Stimulated activated CD4-positive, alpha-beta T cell treated with anti-CD3 and anti-CD28 coated beads, Interleukin-1b, Interleukin-23, amount 100 ng/mL, for 1 hour (primary cell): ENCODE measurements at places on chromosomes 16 and 17.

GRCh38 chr17:81888105-81888987, 3.0 kb downstream of the ALYREF start:
- DNase-seq: no peak

GRCh38 chr16:47612711-47613110, 151.6 kb downstream of the PHKB start:
- no peak for DNase-seq

GRCh38 chr16:81939164-81940056, 71.9 kb downstream of the SDR42E1 start:
- no peak for DNase-seq

- no peak for DNase-seq
Observed at GRCh38 chr16:58855291-58855863, 121.3 kb upstream of the GOT2 start.

- DNase-seq: no peak
Observed at GRCh38 chr16:71526111-71526631, at the start of gene CHST4. TSS of gene CHST4 (plus strand) at chr16:71526426. CDS start at chr16:71536678, 10,252 bp downstream.

DNA sequence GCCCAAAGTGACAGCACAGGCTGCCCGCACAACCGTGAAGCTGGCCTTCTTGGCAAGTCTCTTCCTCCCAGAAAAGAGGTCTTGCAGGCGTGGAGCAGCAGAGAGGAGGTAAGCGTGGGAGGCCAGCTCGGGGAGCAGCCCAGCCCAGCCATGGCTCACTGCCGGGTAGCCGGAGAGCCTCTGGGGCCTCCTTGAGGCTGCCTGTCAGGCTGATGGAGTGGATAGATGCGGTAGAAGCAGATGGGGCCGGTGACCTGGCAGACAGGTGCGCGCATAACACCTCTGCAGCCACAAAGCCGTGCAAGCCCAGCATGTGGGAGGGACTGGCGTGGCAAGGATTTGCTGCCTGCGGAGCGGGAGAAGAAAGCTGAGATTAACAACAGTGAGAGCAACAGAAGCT, 17.1 kb upstream of the DOK4 start:
- DNase-seq: no peak

DNA sequence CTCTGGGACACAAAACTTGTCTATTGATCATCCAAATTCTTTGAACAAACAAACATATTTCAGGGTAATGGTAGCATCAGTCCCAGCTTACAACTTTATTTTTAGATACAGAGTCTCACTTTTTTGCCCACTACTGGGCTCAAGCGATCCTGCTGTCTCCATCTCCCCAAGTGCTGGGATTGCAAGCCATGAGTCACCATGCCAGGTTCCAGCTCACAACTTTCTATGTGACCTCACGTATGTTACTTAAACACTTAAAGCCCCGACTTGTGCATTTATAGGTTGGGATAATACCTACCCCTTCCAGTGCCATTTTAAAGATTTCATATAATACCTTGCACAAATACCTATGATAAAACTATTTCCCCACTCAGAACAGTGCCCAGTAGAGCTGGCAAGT, 42.0 kb upstream of the KSR1 start:
- DNase-seq: no peak

DNA sequence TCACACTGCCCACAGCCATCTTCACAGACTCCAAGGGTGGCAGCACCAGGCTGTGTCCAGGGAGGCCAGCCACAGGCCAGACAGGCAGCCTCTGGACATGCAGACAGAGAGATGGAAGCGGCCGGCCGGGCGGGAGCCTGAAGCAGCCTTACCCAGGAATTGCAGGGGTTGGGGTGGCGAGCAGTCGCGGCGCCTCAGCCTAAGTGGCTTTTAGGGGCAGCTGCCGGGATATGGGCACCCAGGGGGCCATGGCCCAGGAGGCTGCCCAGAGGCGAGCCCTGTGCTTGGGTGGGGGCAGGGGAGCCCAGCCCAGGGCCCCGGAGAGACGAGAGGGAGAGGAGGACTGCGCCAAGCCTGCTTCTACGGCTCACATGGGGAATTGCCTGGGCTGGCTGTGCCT, 1.5 kb upstream of the NHERF2 start:
- no peak for DNase-seq

DNA sequence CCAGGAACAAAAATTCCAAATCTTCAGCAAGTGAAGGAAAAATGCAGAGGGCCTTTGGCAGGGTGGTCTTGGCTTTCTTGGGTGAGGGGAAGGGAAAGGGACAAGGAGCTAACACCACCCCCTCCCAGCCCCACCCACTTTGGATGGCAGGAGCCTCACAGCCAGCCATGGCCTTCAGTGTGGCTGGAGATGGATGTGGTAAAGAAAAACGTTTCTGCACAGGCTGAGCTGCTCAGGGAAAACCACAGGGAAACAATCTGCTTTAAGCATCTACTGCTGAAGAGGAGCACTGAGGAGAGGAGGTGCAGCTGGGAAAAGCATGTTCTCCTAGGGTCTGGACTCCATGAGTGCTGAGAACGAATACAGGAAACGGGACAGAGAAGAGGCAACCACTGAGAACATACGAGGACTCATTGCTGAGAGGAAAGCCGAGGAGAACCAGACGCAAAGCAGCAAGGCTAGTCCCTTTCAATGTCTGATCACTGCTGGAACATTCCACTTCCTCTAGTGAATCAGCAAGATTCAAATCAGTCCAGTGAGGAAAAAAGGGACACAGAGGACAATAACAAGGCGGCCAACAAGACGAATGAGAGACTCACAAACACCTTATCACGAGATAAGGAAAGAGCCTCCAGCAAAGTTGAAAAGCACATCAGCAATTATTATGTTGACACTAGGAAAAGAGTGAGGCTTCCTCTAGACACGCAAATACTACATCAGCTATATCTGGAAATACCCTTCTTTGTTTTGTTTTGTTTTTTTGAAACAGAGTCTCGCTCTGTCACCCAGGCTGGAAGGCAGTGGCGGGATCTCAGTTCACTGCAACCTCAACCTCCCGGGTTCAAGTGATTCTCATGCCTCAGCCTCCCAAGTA, 41.7 kb downstream of the ZZEF1 start:
- no peak for DNase-seq

GRCh38 chr16:54847207-54847606, 83.5 kb upstream of the IRX5 start:
- DNase-seq: no peak

DNA sequence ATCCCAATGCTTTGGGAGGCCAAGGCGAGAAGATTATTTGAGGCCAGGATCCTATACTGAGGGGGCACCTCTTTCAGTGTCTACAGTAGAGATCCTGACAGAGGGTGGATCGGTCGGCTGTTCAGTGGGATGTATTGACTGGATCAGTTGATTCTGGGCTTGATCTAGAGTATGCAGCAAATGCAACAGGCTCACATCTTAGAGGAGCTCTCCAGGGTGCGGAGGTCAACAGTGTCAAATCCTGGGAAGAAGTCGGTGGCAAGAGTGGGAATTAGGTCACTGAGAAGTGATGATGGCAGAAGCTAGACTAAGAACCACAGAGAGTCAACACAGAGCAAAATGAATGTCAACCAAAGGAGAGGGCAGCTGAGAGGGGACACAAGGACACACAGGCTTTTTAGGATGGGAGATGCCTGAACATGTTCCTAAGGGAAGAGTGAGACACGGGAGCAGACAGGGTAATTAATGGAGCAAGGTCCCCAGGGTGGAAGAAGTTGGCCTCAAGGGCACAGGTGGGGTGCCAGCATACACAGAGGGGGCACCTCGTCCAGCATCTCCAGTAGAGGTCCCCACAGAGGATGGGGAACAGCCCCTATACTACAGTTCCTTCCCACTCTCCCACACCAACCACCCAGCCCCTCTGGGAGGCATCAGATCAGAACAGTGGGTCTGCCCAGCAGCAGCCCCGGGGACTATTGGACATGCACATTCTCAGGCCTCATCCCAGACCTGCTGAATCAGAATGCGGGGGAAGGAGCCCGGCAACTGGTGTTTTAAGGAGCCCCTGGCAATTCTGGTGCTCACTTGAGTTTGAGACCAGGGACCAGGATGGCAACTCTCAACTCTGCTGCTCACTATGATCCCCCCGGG, 10.0 kb upstream of the CYTH1 start:
- no peak for DNase-seq

- DNase-seq: peak; percentile 51
Observed at GRCh38 chr16:85393674-85394451, 219.3 kb upstream of the GSE1 start.

- no peak for DNase-seq
Observed at GRCh38 chr16:64409783-64410210, 712.1 kb downstream of the CDH11 start.

DNA sequence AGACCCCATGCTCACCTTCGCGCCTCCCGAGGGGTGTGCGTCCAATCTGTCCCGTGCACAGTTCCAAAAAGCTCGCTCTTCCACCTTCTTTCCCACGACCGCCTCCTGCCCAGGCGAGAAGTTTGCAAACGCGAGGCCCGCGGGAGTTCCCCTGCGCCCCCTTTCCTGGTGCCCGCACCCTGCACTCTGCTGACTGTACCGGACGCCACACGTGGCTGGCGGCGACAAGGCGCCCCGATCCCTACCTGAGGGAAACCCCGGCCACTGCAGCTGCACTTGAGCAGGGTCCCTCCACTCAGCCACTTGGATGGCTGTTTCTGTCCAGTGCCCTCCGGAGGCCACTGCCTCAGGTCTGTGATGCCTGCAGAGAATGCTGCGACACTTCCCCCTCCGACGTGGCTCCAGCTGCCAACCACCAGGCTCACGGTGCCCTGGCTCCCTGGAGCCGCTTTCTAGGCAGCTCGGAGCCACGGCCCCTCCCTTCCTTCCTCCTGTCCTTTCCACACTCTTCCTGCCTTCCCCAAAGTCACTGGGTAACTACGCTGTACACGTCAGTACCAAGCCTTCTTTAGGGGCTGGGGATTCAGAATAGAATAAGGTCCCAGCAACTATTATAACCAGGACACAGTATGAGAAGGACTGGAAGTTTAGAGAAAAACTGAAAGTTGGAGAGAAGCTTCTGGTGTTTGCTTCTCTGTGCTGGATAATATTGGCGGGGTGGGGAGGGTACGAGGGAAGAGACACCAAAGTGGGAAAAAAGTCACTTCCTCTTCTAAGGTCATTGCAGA, at the start of gene MLKL:
MLKL (minus strand) TSS at position 425 of the 788 bp plus-strand sequence. CDS start 5,105 bp downstream, outside the sequence.
- DNase-seq: peak; percentile 29

DNA sequence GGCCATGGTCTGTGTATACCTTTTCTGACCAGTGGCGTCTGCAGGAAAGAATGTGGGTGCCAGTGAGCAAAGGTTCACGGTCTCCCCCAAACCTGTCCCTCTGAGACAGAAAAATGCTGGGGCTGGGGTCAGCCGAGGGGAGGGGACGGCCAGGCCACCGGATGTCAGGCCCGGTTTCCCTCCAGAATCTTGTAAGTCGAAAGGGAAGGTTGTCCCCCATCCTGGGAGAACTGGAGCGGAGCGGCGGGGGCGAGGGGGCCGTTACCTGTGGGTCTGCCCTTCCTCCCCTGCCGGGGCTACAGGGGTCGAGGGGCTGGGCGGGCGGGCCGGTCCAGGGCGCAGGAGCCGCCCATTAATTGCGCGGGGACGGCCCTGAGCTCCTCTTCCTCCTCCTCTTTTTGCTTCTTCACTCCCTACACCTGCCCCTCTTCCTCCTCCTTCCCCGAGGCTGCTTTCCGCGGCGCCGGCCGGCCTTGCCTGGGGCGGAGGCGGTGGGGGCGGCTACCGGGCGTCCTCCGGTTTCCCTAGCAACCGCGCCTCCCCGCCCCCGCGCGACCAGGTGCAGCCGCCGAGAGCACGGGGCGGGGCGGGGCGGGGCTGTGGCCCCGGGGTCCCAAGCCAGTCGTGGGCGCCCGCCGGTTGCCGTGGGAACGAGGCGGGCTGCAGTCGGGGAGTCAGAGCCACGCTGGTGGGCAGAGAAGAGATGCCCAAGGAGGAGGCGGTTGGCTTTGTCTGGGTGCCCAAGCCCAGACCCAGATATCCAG, at the start of gene MARCHF10:
MARCHF10 (minus strand) TSS at position 503 of the 764 bp plus-strand sequence. CDS start 6,579 bp downstream, outside the sequence.
- DNase-seq: no peak

DNA sequence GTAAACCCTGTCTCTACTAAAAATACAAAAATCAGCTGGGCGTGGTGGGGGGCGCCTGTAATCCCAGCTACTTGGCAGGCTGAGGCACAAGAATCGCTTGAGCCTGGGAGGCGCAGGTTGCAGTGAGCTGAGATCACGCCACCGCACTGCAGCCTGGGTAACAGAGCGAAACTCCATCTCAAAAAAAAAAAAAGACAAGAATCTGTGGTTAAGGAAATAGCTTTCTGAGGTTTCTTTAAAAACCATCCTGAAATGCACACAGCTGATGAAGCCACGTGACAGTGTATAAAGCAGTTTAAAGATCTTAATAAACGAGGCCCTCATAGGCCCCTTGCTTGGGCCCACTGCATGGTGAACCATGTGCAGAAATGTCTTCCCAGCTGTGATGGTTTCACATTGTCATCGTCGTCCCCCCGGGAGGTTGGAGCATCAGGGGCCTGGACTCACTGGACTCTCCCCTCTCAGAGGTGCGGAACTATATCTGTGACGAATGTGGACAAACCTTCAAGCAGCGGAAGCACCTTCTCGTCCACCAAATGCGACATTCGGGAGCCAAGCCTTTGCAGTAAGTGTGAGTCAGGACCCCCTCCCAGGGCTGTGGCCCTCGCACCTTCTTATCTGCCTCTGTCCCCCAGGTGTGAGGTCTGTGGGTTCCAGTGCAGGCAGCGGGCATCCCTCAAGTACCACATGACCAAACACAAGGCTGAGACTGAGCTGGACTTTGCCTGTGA, 16.2 kb downstream of the ZNF276 start:
- DNase-seq: no peak

- DNase-seq: no peak
Observed at GRCh38 chr16:67342616-67343015, 16.0 kb downstream of the LRRC36 start.

DNA sequence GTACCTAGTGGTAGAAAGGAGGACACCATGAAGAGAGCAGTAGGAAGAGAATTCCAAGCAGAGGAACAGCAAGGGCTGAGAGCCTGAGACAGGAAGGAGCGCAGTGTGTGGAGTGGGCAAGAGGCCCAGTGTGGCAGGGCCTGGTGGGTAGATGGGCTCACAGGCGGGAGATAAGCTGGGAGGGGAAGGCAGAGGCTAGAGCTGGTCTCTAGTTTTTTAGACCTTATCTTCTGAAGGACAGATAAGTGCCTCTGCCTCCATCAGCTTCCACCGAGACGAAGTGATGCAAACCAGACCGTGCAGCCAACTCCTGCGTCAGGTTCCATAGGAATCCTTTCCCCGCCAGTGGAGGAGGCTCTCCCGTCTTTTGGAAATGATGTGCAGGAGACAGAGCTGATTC, 33.6 kb downstream of the CDH1 start:
- no peak for DNase-seq

DNA sequence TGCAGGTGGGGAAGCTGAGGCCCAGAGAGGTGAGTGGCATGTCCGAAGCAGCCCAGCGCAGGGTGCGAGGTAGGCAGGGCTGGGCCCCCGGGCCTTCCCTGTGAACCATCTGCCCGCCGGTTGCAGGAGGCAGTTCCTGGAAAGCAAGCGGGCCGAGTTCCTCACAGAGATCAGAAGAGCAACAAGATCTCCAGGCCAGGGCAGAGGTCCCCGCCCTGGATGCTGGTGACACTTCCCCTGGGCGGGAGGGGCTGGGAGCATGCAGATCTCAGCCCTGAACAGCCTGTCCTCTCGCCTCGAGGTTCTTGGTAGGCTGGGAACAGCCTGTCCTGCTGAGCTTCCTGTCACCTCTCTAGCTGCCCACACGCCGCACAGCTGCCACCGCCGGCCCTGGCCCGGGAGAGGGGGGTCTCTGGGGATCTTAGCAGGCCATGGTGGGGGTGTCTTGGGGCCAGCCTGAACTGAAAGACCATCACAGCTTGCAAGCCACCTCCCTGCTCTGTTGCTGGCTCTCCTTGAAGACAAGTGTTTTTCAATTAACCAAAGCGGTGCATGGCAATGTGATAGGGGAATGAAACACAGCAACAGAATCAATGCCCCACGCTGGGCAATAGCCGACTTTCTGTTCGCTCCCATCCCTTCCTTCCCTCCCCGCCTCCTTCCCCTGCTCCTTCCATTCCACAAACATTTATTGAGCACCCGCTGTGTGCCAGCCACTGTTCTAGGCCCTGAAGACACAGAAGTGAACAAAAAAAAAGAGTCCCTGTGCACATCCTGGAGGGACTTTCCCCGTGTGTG, 31.7 kb downstream of the SOCS1 start:
- DNase-seq: no peak
